ENCODE measurements at places on chromosomes 1 and 21.

DNA sequence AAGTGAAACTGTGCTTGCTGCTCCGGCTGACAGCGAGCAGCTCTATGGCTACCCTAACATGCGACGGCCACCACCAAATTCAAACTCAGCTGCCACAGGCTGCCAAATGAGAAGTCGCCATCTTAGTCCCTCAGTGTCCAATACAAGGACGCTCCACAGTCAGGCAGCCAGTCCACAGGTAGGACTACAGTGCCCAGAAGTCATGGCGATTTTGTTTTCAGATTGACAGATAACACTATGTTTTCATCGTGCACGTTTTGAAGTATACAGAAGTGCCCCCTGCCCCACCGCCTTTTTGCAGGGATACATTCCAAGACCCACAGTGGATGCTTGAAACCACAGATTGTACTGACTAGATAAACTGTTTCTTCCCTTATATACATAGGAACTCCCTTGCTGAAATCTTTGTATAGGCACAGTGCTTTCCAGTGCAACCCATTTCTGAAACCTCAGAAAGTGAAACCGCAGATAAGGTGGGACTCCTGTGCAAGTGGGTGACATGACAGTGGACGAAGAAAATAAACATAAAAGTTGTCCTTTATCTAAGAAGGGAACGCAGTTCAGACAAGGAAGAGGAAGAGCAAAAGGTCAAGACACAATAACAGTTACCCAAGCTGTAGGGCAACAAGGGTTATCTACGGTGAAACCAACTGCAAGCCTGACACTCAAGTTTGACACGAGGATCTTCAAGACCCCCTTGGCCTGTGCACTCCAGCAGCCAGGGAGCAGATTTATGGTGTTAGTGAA is 52.2 kb downstream of the STX6 start:
- DNase-seq: no peak

DNA sequence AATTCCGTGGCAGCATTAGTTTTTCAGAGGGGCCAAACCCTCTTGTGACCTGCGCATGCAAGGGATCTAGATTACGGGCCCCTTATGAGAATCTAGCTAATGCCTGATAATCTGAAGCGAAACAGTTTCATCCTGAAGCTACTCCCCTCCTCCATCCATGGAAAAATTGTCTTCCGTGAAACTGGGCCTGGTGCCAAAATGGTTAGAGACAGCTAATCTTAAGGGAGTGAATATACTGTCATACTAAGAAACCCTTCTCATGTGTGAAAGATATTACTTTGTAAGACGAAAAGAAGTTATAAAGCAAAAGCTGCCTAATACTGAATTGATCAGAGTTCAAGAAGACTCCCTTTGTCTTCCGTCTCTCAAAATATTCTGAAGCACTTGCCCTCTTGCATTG is 166.3 kb downstream of the DUSP10 start:
- no peak for DNase-seq

- DNase-seq: peak; percentile 37
Measured at GRCh38 chr1:218171302-218171893, 113.7 kb upstream of the RRP15 start.

DNA sequence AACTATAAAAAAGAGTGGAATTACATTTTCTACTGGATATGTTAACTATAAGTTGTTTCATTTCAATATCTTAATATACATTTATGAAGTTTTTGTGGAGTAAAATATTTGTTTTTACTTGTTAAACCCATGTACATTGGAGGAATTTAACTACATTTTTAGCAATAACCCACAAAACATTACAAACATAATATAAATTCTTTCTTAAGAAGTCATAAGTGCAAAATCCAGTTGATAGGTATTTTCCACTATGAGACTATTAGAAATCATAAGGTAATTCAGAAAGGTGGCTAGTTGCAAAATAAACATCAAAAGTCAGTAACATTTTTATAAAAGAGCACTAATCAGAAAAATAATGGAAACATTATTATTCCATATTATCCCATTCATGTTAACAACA is 73.9 kb upstream of the RRP15 start:
- no peak for DNase-seq

DNA sequence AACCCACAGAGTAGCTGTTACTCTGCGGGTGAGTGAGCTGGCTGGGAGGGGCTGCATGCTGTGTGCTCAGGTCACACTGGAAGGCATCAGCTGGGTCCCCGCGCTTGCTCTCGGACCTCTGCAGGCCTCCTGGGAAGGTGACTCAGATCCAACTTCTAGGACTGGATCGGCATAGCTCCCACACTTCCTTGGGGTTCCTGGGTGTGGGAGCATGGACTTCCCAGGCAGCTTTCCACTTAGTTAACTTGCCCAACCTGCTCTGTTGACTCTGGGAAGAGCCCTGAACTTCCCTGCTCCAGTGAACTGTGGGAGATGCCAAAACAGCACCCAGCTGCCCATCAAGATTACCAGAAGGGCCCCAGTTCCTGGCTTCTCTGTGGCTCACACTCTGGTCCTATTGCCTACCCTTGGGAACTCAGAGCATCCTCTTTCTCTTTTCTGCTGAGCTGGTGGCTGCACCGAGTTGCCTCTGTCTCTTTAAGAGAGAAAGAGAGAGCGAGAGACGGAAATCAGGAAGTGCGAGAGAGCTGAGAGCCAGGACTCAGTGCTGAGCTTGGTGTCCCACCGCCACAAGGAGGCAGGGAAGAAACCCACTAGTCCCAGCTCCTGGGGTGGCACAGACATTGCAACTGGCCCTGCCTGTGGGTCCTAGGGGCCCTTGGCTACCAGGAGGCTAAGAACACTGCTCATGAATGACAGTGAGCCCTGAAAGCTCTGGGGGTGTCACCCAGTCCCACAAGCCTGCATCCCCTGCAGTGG is at the start of gene IKBKE:
Gene IKBKE, plus strand, starts transcription at position 544 of the 759 bp plus-strand sequence. CDS start 2,752 bp downstream, outside the sequence.
- no peak for DNase-seq

DNA sequence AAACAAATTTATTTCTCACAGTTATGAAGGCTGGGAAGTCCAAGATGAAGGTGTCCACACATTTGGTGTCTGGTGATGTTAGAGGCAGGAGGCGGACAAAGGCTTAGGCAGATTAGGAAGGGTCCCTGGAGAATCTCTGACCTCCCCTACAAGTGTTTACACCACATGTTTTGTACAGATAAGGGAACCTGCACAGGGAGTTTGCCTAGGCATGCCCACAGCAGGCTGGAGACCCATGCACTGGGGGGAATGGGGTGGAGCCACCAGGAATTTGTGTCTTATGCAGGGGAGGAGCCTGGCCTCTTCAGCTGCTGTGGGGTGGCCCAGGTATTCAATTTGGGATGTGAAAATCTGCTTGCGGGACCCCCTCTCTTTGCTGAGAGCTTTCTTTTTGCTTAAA is 131.3 kb downstream of the PATJ start:
- DNase-seq: no peak

- no peak for DNase-seq
Measured at GRCh38 chr1:8926707-8927694, 18.7 kb upstream of the CA6 start.

DNA sequence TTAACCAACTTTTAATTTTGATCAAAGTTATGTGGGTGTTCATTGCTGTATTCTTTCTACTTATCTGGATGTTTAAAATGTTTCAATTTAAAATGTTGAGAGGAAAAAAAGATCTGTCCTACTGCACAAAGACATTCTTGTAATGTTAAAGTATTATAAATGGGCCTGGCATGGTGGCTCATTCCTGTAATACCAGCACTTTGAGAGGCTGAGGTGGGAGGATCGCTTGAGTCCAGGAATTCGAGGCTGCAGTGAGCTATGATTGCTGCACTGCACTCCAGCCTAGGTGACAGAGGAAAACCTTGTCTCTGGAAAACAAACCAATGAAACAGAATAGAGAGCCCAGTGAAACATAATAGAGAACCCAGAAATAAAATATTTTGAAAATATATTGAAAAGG is 65.5 kb upstream of the LRRC8B start:
- DNase-seq: no peak

- no peak for DNase-seq
Measured at GRCh38 chr1:46581681-46582455, 22.2 kb downstream of the MKNK1 start.

DNA sequence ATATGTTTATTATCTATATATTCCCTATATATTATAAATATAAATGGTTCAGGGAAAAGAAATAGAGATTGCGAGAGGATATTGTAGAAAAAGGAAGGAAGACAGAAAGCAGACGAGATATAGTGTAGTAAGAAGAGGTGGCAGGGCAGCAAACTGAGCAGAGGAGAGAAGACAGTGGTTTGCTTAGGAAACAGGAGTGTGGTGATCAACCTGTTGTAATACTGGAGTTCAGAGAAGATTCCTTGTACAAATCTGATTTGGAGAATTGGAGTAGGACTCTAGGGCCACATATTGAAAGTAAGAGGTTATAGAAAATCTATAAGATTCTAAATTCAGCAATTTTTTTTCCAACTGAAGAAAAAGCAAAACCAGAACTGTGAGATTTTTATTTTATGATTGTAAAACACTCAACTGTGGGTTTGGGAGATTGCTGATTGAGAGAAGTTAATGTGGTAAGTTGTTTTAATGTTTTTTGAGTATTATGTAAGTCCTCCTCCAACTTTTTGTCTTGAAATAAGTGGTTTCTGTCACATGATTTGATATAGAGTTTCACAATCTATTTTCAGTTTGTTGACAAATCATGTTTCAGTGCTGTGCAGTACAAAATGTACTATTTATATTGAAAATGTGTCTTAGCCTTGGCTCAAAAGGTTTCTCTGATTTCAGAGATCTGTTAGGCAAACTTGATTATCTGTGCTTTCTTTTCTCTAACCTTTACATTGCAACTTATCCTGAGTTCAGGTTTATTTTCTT is 9.6 kb upstream of the AMY2B start:
- no peak for DNase-seq

GRCh38 chr1:150302338-150302737 is 8.7 kb downstream of the MRPS21 start:
- no peak for DNase-seq

Data from NCI-H2081 treated with DMSO at 0.1 percent for 48 hours (cell line).